ENCODE measurements at places on chromosomes 13 and 19.

DNA sequence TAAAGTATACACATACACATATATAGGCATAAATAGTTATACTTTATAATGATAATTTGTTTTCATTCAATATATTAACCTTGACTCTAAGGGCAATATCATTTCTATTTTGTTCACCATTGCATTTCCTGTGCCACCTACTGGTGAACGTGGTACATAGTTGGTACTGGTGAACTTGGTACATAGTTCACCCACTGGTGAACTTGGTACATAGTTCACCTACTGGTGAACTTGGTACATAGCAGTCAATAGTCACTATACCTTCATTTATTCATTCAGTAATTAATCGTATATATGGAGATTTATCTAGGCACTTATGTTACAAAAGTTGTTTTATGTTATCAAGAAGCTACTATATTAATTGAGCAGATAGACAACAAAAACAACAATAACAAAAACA is 172.6 kb upstream of the ATXN8OS start:
- no peak for DNase-seq

- peak; percentile 90 for DNase-seq
These were observed 13.3 kb upstream of the CACNG6 start for GRCh38 chr19:53977991-53978731.

- DNase-seq = peak; percentile 34
These were observed 442 bp downstream of the REXO1 start for GRCh38 chr19:1847684-1848398.

GRCh38 chr13:99431927-99432608 is 69.2 kb upstream of the TM9SF2 start:
- no peak for DNase-seq

DNA sequence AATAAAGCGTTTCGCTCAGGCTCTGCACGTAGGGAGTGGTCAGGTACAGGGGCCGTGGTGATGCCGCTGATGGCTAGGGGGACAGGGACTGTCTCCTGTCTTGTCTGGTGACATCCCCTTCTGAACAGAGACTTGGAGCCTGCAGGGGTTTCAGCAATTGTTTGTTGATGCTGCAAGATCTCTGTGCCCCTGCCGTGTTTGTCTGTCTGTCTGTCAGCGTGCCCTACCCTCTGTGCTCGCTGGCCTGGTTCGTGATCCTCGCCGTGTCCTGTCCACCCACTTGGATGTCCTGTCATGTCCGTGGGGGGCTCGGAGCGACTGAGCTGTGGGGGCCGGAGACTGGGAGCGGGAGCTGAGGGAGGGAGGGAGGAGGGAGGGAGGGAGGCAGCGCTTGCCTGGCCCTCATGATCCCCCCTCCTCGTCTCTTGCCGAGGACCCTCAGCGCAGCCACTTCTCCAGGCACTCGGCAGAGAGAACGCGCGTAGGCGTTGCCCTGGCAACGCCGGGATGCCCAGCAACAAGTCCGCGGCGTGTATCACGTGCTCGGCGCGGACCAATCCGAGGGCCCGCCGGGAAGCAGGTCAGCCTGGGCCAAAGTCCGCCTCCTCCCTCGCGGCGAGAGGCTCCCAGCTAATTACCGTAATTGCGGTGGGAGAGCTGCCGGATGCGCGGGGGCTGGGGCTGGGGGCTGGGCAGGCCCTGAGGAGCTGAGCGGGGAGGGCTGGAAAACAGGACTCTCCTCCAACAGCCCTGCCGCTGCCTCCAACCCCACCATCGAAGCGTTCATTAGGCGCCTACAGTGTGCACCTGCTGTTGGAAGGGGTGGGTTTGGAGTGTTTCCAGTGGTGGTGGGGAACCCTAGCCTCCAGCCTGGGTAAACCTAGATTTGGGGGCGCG is 31.9 kb upstream of the FEM1A start:
- peak; percentile 97 for DNase-seq

- no peak for DNase-seq
These were observed 3.0 kb upstream of the TNNT1 start for GRCh38 chr19:55152017-55152416.

- DNase-seq = peak; percentile 57
These were observed 27.5 kb upstream of the KATNAL1 start for GRCh38 chr13:30334663-30335386.

Measured in eye (tissue), 1 donor.